ENCODE measurements at places on chromosomes 11 and 22.

GRCh38 chr11:9150501-9150900 lies 59.1 kb upstream of the SCUBE2 start:
- no peak for DNase-seq

DNA sequence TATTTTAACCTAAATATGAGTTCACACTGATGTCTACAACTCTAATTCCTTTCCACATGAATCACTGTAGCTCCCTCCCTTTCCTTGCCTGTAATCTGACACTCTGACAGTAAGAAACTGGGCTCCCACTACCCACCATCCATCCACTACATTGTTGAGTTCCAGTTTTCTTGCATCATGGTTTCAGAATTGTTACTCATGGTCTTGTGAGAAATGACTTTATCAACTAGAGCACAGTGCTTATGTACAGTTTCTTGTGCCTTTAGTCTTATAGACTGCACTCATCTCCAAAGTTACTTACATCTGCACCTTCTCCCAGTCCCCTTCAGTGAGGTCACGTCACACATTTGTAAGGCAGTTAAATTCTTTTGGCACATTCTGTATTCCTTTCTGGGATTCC lies 78.6 kb downstream of the RTL6 start:
- no peak for DNase-seq

- no peak for DNase-seq
Observed at GRCh38 chr11:128735935-128736605, 42.2 kb downstream of the FLI1 start.

DNA sequence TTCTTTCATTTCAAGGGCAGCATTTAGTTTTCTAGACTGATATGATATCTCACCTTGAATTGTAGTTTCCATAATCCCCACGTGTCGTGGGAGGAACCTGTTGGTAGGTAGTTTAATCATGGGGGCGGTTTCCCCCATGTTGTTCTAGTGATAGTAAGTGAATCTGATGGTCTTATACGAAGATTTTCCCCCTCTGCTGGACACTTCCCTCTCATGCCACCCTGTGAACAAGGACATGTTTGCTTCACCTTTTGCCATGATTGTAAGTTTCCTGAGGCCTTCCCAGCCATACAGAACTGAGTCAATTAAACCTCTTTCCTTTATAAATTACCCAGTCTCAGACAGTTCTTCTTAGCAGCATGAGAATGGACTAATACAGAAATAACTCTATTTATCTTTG lies 851.1 kb upstream of the FAT3 start:
- no peak for DNase-seq

DNA sequence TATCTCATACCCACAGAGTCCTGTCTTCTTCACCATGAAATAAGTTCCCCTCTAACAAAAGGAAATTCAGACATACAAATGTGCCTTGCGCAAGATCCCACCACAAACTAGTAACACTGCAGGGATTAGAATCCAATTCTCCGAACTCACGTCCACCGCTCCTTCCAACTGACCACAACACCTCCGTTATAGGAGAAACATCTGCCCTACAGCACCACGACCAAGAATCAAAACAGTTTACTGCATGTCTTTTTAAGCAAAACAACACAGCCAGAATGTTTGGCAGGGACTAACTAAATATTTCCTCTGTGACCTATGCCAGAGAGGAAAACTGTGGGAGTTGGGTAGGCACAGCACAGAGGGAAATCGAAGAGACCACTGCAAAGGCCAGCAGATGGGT lies 72.7 kb upstream of the AKIP1 start:
- DNase-seq = no peak

GRCh38 chr22:31530823-31531195 lies 34.5 kb downstream of the SFI1 start:
- DNase-seq = no peak

GRCh38 chr11:4826425-4826824 lies 5.3 kb downstream of the OR51F2 start:
- DNase-seq = peak; percentile 19

- DNase-seq = no peak
Observed at GRCh38 chr11:62882431-62882749, 1.7 kb downstream of the SLC3A2 start.

- DNase-seq = no peak
Observed at GRCh38 chr11:69066122-69067112, 17.7 kb downstream of the TPCN2 start.

DNA sequence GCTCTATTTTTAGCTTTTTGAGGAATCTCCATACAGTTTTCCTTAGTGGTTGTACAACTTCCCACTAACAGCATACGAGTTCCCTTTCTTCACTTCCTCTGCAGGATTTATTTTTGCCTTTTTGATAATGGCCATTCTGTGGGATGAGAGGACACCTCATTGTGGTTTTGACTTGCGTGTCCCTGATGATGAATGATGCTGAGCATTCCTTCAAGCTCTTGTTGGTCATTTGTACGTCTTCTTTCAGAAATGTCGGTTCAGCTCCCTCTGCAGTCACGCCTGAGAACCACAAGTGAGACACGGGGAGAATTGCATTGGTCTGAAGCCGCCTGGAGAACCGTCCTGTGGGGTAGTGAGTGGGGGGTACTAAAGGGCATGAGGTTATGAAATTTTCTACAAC lies 2.0 kb upstream of the KRTAP5-10 start:
- DNase-seq = peak; percentile 66

GRCh38 chr22:27501191-27501936 lies 300.2 kb downstream of the MN1 start:
- no peak for DNase-seq

DNA sequence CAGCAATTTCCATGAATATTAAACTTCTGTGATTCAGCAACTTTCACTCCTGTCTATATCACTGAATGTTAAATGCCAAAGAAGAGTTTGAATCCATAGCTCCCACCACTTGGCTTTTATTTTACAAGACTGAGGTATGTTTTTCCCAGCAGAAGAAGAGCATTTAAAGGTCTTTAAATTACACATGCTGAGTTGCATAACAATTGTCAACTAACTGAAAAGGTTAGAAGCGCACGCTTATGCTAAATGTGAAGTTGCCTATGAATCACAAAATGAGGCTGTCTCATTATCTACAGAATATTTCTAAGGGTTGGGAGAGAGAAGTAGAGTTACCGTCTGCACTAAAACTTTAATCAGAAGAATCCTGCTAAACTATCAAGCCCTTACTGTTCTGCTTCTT lies 1086.3 kb downstream of the FAM181B start:
- no peak for DNase-seq

DNA sequence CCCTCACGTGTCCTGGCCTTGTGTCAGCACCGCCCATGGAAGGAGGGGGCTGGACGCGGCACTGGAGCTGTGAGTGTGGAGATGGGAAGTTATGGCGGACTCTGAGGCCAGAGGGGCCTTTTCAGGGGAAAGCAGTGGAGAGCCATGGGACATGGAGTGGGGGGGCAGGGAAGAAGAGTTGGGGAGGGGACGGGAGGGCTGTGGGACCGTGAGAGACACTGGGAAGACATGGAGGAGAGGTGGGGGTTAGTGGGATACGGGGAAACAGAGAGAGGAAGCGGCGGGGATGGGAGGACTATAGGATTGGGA lies 58.2 kb downstream of the FBXO7 start:
- peak; percentile 75 for DNase-seq

GRCh38 chr11:128036006-128036405 lies 551.4 kb downstream of the ETS1 start:
- no peak for DNase-seq

DNA sequence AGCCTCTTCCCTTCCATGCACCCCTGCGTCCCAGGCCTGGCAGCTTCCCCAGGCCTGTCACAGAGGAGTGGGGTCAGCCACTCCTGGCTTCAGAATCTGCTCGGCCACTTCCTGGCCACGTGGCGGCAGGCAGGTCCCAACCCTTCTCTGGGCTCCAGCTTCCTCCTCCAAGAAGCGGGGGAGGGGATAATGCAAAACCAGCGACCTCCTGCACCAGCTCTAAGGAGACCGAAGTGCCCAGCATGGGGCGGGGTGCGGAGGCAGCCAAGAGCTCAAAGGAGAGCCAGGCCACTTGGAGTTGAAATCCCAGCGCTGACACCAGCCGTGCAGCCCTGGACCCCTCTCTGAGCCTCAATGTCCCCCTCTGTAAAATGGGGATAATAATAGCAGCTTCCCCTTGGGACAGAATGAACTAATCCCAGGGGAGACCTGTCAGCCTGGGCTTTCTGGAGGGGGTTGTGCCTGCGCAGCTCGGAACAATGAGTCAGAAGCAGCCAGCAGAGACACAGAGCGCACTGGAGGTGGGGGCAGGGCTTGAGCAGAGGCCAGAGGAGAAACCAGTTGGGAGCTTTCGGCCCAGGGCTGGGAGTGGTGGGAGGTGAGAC lies 22.8 kb upstream of the PICK1 start:
- peak; percentile 87 for DNase-seq

DNA sequence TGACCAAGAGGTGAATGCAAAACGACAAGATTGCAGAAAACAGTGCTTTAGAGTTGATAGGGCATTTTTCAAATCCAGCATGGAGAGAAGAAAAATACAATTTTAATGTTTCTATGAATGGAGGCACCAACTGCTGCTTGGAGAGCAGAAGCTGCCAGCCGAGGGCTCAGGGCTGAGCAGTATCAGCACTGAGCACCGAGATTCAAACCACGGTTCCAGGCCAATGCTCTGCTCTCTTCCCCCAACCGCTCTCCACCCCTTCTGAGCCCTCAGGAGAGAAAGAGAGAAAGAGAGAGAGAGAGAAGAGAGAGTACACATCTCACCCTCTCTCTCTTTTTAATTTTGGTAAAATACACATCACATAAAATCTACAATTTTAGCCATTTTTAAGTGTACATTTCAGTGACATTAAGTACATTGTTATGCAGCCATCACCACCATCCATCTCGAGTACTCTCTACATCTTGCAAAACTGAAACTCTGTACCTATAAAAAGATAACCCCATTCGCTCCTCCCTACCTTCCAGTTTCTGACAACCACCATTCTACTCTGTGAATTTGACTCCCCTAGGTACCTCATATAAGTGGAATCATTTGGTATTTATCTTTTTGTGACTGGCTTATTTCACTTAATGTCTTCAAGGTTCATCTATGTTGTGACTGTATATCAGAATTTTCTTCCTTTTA lies 333.3 kb downstream of the MIAT start:
- DNase-seq = no peak

DNA sequence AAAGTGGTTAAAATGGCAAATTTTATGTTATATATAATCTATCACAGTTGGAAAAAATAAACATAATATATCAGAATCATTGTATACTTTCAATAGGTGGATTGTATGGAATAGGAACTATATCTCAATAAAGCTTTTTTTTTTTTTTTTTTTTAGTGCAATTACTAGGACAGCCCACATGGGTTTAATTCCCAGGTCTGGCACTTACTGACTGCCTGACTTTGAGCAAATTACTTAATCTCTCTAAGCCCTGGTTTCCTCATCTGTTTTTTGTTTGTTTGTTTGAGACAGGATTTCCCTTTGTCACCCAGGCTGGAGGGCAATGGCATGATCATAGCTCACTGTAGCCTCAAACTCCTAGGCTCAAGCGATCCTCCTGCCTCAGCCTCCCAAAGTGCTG lies 26.1 kb upstream of the BAIAP2L2 start:
- no peak for DNase-seq

DNA sequence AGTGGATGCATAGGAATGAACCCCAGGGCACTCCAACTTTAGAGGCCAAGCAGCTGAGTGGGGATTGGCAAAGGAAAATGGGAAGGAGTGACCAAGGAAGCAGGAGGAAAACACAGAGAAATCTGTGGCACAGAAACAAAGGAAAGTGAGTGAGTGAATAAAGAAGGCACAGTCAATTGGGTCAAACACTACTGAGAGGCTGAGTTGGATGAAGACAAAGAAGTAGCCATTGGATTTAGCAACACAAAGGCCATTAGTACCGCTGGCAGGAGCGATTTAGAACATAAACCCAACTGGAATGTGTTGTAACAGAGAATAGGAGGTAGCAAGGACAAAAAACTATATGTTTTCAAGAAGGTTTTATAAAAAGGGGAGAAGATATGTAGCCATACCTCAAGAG lies 6.6 kb upstream of the NXPE1 start:
- DNase-seq = no peak

DNA sequence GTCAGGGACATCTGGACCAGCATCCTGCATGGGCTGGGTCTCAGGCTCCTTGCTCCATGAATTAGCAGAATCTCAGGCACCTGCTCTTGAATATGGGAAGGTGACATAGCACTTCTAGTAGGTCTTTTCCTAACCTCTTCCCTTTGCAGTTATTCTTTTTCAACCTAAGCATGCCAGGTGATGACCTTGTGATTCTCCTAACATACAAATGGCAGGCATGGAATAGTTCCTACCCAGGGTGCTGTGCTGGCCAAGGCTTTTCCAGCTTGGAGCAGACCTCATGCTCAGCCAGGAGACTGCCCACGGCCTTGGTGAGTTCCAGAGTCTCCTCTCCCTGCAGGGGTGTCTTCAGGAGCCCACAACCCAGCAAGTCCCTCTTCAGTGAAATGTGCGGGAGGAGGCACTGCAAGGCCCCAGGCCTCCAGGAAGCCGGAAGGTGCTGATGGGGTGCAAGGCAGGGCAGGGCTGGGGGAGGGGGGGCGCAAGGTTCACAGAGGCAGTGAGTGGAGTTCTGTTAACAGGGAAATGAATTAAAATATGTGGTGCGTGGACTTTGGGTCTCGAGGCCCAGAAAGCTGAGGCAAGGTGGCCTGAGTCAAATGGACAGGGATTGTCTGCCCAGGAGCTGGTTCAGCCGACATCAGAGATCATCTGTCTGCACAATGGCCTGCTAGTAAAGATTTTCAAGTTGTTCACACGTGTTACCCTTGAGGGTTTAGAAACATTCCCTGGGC lies 75.9 kb upstream of the SEPTIN5 start:
- no peak for DNase-seq

- no peak for DNase-seq
Observed at GRCh38 chr22:46455446-46455845, 82.0 kb downstream of the CELSR1 start.

Data from hepatocyte (in vitro differentiated cells).